Stimulated activated CD4-positive, alpha-beta T cell treated with anti-CD3 and anti-CD28 coated beads, Interleukin-1b, Interleukin-23, amount 100 ng/mL, for 1 hour (primary cell): ENCODE measurements at places on chromosomes 6 and 20.

GRCh38 chr20:10579942-10580341 lies 93.9 kb downstream of the JAG1 start:
- no peak for DNase-seq

GRCh38 chr20:23547613-23548012 lies 20.7 kb downstream of the CST9L start:
- no peak for DNase-seq

- no peak for DNase-seq
These were observed 236.4 kb upstream of the PRDM1 start for GRCh38 chr6:105849746-105850145.

GRCh38 chr6:57303931-57304681 lies 13.3 kb upstream of the PRIM2 start:
- DNase-seq: no peak

DNA sequence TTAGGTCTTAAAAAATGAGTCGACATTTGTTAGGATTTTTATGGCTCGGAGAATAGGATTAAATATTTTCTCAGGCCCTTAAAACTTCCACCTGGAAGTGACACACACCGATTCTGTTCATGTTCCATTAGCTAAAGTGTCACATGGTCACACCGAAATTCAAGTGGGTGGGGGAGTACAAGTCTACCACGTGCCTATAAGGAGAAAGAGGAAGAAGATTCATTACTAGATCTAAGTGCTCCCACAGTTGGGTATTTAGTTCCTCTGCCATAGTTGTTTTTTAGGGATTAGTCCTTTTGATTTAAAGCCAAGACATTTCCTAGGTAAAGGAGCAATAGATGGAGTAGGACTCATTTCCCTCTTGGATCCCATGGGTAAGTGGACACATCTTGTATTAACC lies 4.9 kb upstream of the TOX2 start:
- no peak for DNase-seq

- peak; percentile 67 for DNase-seq
These were observed at the start of gene GMDS for GRCh38 chr6:2245103-2245876. TSS of gene GMDS (minus strand) at chr6:2245605.

DNA sequence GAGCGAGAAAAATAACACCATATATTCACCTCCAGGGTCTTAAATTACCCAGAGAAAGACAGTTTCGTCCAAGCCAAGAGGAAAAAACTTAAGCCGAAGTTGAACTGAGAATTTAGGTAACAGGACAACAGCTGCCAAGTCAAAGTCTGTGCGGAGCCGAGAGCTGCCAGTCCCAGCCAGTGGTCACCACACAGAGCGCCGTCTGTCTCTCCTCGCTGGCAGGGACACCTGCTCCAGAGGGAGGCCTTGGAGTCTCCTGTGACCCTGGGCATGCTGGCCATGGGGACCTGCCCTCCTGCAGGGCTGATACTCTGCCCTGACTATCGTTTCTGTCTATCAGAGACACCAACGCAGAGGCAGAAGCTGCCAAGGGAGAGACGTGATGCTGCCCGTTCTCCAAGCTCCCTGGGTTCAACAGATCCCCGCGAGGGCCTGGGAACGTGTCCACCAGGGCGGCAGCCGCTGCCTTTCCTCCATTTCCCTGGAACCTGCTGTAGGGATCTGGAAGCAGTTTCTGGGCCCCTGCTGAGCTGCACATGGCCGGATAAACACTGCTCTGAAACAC lies 341.3 kb downstream of the SMOC2 start:
- DNase-seq: no peak
